ENCODE measurements at places on chromosomes 2 and 18.

DNA sequence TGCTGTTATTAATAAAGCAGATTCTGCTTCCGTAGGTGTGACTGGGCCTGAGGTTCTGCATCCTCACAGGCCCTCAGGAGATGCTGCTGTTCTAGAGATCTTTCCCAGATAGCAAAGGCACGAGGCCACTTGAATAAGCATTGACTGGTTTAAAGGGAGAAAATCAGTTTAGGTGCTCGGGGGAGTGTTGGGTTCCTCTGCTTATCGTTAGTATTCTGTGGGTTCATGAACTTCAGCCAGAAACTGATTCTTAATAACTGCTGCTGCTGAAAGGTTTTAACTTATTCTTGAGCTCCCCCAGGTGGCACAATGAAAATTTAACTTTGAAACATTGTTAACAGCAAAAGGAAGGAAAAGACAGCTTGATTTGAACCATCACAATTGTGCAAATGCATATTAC lies 56.9 kb downstream of the ITGA6 start:
- DNase-seq: peak; percentile 40

DNA sequence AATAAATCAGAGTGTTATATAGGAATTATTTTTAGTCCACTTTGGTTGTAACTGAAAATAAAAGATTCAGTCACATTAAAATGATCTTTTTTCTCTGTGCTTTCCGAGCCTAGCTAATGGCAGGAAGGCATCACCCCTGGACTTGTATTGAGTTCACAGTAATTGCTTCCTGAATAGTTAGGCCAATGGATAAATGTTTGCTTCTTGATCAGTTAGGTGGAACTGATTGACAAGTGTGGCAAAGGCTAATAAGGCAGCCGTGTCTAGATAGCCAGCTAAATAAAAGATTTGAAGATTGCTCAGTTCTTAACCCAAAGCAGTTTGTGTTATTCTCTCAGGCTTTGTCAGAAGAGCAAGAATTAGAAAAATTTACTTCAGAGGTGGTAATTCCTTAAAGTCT lies 20.8 kb downstream of the FAM171B start:
- no peak for DNase-seq

DNA sequence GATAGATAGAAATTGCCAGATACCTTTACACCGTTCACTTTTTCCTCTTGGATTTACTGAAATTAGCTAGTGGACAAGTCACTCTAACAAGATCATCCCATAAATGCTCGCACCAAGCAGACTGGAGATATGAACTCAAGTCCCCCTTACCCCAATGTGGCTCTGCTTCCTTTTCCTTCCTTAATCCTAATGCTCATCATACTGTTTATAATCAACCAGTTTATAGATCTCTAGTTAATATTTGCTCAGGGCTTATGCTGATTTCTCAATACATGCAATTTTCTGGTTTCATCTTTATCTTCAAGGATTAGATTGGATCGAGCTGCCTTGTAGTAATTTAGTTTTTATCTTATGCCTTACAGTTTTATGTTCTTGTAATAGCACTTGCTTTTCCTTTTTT lies 318.3 kb upstream of the KLHL29 start:
- DNase-seq: no peak

DNA sequence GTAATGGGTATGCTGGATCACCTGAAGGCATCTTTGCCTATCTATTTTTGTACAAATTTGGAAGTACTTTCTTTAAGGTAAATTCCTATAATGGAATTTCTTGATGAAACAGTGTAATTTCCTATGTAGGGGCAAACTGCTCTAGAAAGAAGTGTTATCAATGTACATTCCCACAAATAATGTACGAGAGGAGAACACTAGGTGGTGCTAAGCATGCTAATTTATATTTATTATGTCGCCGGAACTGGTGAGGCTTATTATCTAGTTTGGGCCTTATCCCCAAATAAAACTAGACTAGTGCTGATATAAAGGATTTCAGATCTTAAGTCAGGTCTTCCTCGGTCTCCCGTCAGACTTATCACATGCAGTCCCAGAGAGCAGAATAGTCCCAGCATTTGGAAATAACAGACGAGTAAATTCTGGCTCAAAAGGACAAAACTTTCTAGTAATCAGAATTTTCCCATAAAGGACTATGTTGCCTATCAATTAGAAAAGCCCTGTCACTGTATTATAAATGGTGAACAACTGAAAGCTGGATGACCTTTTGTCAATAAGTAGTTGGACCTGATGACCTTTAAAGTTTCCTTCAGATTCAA lies 86.9 kb upstream of the RBBP8 start:
- no peak for DNase-seq

GRCh38 chr2:12002215-12002614 lies 255.8 kb downstream of the LPIN1 start:
- no peak for DNase-seq

DNA sequence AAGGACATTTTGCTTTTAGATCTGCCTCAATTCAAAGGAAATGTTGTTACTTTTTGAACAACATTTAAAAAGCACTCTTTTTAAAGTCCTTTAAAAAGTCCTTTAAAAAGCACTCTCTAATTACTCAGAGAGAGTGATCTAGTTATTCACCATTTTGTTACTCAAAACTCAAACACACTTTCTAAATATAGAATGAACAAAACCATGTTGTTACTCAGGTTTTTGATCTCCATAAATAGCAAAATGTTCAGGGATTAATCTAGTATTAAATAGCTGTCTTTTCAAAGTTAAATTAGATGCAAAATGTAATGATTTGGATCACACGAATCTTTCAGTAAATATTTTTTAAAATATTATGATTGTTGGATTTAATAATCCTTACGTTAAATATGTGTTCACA lies 143.5 kb upstream of the BOD1L2 start:
- DNase-seq: no peak

DNA sequence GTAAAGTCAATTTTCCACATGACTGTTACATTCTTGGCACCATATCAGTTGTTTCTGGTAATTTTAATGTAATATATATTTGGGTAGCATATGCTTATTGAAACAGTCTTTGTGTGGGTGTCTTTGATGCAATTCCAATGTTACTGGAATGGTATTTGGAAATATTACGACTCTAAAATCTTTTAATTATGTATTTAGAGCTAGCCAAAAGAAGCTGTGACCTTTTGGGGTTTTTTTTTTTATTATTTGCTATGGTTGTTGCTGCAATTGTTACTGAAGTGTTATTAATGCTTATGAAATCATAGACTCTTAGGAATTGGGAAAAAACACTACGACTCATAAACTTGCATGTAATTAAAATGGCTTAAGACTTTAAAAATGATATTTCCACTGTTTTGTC lies 95.9 kb downstream of the AOX1 start:
- no peak for DNase-seq

GRCh38 chr2:14936426-14936825 lies 303.9 kb downstream of the LRATD1 start:
- no peak for DNase-seq

DNA sequence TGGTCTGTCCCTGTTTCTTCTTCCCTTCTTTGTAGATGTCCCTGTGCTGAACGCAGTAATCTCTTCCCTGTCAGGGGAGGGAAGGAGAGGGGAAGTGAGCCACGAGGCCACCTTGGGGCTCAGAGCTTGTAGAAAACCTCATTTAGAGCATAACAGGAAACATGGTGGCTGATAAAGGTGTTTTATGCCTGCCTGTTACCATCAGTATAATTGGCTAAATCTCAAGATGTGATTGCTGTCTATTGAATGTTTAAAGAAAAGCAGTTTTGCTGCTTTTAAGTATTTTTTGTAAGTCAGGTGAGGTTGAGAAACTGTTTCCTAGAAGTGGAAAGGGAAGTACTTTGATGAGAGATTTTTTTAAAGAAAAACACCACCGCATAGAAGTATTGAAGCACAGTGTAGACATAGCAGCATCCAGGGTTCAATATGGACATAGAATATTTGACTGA lies 59.7 kb upstream of the PDK1 start:
- DNase-seq: peak; percentile 65

GRCh38 chr2:121576263-121576662 lies 45.6 kb downstream of the RNU4ATAC start:
- DNase-seq: no peak

- DNase-seq: no peak
These were observed 4.5 kb downstream of the INPP5D start for GRCh38 chr2:233064530-233065199.

- peak; percentile 66 for DNase-seq
These were observed 172.6 kb downstream of the TCF4 start for GRCh38 chr18:55415258-55415871.

DNA sequence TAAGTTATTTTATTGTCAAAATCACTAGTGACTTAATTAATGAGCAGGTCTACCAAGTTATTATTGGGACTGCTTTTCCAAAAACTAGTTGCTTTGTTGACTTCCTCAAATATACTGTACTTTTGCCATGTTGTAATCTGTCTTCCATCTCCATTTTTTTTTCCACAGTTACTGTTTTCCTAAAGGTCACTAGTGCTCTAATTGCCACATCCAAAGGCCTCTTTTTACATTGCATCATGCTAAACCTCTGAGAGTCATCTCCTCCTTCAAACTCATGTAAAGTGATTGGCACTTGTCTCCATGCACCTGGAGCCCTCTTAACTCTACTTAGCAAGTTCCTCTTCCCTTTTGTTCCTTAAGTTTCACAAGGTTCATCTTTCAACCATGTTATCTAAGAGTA lies 11.8 kb downstream of the PMAIP1 start:
- no peak for DNase-seq

DNA sequence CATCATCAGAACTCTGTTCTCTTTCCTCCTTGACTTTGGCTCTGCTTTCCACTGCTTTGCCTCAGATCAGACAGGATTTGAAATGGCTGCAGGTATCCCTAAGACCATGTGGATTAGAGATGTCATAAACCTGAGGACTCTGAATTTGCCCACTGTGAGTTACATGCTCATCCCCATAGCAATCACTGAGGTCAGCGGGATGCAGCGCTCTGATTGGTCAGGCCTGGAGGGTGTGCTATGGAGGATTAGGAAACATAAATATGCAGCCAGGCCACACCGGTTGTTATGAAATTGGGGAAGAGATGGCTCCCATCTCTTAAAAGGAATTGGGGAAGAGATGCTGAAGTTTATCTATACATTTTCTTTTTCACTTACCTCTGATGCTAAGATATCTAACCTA lies 73.7 kb upstream of the DNAJC10 start:
- peak; percentile 14 for DNase-seq

GRCh38 chr2:132542953-132543569 lies 126.5 kb downstream of the GPR39 start:
- no peak for DNase-seq

DNA sequence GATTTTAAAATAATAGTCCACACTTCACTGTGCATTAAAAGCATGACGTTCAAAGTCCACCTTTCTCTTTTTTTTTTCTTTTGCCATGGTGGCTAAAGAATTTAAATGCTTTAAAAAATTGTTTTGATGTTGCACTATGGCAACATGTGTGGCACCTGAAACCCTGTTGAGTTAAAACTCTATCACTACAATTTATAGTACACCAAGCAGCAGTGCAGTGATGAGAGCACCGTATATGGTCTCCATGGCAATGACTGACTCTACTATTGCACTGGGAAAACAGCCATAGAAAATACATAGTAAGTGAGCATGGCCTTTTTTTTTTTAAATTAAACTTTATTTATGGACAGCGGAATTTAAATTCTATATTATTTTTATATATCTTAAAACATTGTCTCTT lies 298.8 kb downstream of the FIGN start:
- DNase-seq: no peak

DNA sequence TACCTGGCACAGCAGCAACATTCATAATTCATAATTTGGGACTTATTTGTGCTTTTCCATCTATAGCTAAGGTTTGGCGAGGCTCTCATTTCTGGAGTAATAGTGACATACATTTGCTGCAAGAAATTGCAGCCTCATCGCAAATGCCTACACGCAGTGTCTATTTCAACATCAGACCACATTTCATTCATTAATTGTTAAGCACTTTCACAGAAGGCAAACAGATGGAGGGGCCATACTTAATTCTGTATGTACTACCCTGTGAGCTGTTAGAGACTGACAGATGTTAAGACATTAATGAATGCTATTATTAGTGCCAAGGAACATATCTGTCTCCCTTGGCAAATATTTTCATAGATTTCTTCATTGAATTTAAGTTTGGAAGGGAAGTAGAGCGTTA lies 125.7 kb downstream of the UXS1 start:
- DNase-seq: no peak
